ENCODE measurements at places on chromosomes 3 and 15. TPM values are rescaled to one million over a fixed set of nuclear protein-coding genes. Genes with fewer than 3 reads are reported as not detected.

The STRC gene
- total RNA-seq = 0.71 TPM

The CASR gene
- total RNA-seq = not detected

The LMAN1L gene
- total RNA-seq = not detected

The EFHB gene
- under 0.01 TPM for total RNA-seq

The ALPK3 gene
- under 0.01 TPM for total RNA-seq

The MAP6D1 gene
- total RNA-seq = 0.68 TPM

The FAM81A gene
- 0.34 TPM for total RNA-seq

The GPR160 gene
- 1.0 TPM for total RNA-seq

The COL6A5 gene
- not detected for total RNA-seq

The LRRC31 gene
- total RNA-seq = not detected

The SLC24A5 gene
- total RNA-seq = not detected

The SENP8 gene
- 2.7 TPM for total RNA-seq

The TM4SF4 gene
- not detected for total RNA-seq

The PIGZ gene
- total RNA-seq = 0.34 TPM

The GOLGA6L10 gene
- total RNA-seq = 1.4 TPM

The EPHB3 gene
- 11.3 TPM for total RNA-seq

The SERPINI1 gene
- total RNA-seq = 2.7 TPM

The DUSP7 gene
- 53.3 TPM for total RNA-seq

The CISH gene
- total RNA-seq = 1.0 TPM

The TMCO5A gene
- total RNA-seq = not detected

The CCR8 gene
- total RNA-seq = not detected

The C3orf20 gene
- total RNA-seq = not detected

The SNTN gene
- total RNA-seq = not detected

The MORC1 gene
- total RNA-seq = not detected

The SERINC4 gene
- total RNA-seq = not detected

The SCAANT1 gene
- total RNA-seq = not detected

The LRRC49 gene
- 9.5 TPM for total RNA-seq

The FBXL22 gene
- 0.28 TPM for total RNA-seq

The ATP2B2 gene
- total RNA-seq = not detected

The RCCD1 gene
- 13.2 TPM for total RNA-seq

The BLOC1S6 gene
- total RNA-seq = 66.6 TPM

The GOLGA8T gene
- total RNA-seq = not detected

The NANOGP8 gene
- not detected for total RNA-seq

The PLA2G4F gene
- total RNA-seq = 6.5 TPM

The GTF2A2 gene
- total RNA-seq = 32.5 TPM

The LEKR1 gene
- 0.68 TPM for total RNA-seq

The CDHR4 gene
- not detected for total RNA-seq

The SLC22A14 gene
- 0.57 TPM for total RNA-seq

The NOX5 gene
- total RNA-seq = under 0.01 TPM

The HRG gene
- total RNA-seq = not detected

The FAN1 gene
- 41.0 TPM for total RNA-seq

The OR5H15 gene
- total RNA-seq = not detected

The SATB1 gene
- 37.7 TPM for total RNA-seq

The PSTPIP1 gene
- 0.36 TPM for total RNA-seq

The FANCD2OS gene
- not detected for total RNA-seq

Measured in nasal cavity respiratory epithelium epithelial cell of viscerocranial mucosa (primary cell).